ENCODE measurements at places on chromosomes 4 and X.

DNA sequence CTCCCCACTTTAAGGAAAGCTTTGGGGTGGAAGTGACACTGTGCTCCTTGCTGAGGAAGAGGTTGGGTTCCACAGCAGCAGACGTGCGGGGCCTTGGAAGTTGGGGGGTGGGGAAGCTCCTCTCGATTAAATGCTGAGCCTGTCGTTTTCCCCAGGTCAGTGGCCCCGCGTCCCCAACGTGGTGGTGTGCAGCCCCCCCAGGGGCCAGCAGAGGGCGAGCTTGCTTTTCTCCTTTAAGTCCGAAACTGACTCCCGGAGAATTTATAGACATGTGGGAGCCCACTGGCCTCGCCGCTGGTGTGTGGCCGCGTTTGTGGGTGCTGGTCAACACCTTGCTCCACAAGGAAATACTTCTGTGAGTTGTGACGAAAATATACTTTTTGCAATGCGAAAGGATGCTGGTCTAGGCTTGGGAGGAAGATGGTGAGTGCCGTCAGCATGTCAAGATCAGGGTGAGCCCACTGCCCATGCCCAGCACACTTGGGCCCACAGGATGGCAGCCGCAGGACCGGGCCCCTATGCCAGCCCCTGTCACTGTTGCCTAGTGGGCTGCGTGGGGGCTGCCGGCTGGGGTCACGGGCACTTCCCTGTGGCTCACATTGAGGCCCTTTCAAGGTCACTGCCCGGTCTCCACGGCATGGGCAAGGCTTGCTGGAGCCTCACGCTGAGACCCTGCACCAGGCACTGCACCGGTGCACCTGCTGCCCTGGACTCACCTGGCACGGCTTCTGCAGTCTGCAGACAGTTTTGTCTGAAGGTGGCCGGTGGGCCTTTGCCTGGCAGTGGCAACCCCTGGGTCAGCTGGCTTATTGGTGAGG, 9.4 kb downstream of the UVSSA start:
- DNase-seq, result peak; percentile 27

GRCh38 chr4:528835-529234, 29.8 kb downstream of the PIGG start:
- no peak for DNase-seq

GRCh38 chr4:123093236-123093635, 170.8 kb upstream of the NUDT6 start:
- no peak for DNase-seq

- DNase-seq, result no peak
These were observed 65.4 kb downstream of the FGFBP1 start for GRCh38 chr4:15873117-15873516.

DNA sequence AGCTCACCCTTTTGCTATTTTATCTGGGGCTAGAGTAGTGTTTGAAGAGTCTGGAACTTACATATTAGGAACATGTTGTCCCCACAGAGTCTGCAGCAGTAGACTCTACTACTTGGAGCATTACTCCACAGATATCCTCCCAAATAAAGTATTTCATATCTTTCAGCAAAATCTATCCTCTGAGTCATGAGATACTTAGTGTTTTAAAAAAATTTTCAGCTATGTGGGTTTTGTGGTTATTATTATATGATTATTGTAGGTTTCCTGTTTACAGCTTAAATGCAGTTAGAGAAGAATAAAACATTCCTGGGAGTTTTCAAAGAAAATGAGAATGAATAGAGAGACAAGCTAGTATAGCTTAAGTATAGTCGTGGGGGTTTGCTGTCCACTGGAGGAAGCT, 30.9 kb downstream of the PAGE2 start:
- no peak for DNase-seq

- no peak for DNase-seq
These were observed 190.4 kb downstream of the GABRB1 start for GRCh38 chr4:47221721-47222120.

DNA sequence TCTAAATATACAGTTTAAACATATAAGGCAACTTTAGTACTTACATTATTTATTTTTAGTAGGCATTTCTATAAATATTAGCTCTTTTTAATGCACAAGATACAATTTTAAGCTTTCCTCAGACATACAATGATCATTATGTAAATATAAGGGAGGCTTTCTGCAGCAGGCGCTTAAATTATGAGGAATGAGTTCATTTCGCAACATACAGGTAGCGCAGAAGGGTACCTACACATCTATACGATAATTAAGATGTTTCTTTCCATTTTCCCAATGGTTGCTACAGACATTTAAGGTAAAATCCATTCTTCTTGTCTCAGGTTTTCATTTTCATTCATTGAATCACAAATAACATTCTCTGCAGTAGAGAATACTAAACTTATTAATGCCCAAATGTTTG, 1.2 kb downstream of the AASDH start:
- DNase-seq, result no peak

GRCh38 chr4:183431614-183432013, 12.8 kb upstream of the CDKN2AIP start:
- DNase-seq, result no peak

DNA sequence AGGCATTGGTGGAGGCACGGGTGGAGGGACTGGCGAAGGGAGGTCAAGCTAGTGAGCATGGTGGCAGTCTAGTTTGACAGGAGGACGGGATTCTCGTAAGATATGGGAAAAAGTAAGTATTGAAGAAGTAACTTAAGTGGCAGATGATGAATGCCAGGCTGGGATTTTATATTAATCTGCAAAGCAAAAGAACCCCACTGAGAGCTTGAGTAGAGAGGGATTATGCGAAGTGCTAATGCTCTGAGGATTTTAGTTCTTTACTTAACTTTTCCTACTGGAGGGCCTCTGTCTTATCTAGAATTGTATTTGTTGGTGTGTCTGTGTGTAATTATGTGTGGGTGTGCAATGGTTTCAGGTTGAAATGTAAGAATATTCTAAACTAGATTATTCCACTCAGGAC, 327.9 kb downstream of the FAT4 start:
- no peak for DNase-seq

DNA sequence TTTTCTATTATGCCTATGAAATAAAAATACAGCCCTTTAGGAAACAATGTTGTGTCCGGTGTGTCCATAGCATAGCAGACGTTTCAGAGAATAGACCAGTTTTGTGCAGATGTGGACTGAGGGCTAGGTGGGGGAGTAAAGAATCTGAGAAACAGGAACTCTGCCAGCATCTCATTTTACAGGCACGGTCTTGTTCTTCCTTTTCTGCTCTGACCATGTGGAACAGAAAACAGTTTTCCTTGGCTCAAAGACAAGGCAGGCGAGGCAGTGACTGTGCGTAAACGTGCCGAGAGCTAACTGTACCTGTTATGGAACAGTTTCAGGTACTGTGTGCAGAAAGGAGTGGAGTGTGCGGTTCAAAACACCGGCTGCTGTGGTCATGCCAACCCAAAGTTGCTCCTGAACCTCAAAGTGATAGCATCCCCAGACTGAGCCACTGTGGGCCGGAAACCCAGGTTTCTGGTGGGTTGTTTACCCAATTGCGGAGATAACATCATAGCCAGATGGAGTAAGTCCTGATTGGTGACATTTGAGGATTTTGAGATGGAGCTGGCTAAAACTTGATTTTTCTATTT, 20.2 kb downstream of the CNGA2 start:
- no peak for DNase-seq

GRCh38 chr4:108596344-108596743, 24.0 kb upstream of the RPL34 start:
- no peak for DNase-seq

DNA sequence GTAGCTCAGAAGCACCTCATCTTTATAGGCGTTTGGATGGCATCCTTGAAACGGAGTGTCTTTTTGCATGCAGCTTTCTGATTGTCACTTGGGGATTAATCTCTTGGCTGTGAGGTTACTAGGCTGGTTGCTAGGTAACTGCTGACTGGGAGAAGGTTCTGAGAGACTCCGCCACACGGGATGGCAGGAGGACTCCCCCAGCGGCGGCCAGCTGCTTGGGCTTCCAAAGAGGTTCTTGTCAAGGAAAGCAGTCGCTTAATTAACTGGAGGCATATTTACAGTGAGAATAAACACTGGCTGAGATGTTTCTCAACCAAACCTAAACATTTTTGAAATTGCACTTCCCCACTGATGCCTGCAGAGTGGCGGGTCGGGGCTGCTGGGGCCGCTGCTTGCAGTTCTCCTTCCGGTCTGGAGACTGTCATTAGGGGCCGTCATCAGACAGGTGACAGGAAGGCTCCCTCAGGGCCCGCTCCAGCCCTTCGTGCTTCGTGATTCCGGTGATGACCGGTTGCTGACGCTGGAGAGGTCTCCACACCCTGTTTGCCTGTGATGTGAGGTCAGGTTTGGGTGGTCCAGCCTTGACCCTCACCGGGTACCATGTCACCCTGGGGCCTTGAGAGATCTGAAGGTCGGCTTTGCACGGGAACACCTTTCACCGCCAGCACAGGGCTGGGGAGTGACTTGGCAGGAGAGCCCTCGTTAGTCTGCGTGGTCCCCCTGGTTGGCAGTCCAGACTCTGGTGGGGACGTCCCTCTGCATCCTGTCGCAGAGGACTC, 9.1 kb downstream of the NSG1 start:
- no peak for DNase-seq

GRCh38 chr4:31107362-31107761, 387.2 kb downstream of the PCDH7 start:
- no peak for DNase-seq

GRCh38 chr4:1991087-1991486, 17.7 kb downstream of the NELFA start:
- DNase-seq, result no peak

GRCh38 chr4:98516441-98517217, 141.8 kb downstream of the TSPAN5 start:
- DNase-seq, result no peak

- DNase-seq, result no peak
These were observed 78.2 kb upstream of the PRSS48 start for GRCh38 chr4:151198748-151199147.

DNA sequence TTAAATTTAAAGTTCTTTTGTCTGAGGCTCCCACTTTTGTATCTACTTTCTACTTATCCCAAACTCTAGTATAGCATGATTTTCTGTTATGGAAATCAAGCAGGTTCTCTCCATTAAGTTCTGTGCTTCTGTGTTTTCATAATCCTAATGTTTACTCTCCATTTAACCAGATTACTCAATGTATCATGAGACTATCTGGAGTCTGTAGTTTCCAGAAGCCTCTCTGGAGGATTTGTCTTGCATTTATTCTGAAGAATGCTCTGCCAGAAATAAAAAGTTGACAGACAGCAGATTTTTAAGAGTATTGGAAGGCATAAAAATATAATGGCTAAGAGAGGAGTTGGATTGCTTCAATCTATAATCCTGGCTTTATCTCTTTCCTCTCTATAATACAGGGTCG, 39.2 kb upstream of the PLS3 start:
- DNase-seq, result no peak

DNA sequence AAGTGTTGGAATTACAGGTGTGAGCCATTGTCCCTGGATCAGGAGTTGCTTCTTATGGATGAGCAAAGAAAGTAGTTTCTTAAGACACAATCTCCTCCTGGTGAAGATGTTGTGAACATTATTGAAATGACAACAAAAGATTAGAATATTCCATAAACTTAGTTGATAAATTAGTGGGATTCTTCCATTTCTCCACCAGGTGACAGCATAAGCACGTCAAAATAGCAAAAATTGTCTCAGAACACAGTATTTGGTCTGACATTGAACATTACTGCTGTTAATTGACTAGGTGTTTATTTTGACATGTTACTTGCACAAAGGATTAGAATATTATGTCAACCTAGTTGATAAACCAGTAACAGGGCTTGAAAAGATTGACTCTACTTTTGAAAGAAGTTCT, 21.6 kb downstream of the CLDN34 start:
- DNase-seq, result no peak

- no peak for DNase-seq
These were observed 181.1 kb upstream of the SMIM31 start for GRCh38 chr4:164572877-164573279.

- DNase-seq, result peak; percentile 18
These were observed 47.3 kb upstream of the SCML1 start for GRCh38 chrX:17689971-17690409.

DNA sequence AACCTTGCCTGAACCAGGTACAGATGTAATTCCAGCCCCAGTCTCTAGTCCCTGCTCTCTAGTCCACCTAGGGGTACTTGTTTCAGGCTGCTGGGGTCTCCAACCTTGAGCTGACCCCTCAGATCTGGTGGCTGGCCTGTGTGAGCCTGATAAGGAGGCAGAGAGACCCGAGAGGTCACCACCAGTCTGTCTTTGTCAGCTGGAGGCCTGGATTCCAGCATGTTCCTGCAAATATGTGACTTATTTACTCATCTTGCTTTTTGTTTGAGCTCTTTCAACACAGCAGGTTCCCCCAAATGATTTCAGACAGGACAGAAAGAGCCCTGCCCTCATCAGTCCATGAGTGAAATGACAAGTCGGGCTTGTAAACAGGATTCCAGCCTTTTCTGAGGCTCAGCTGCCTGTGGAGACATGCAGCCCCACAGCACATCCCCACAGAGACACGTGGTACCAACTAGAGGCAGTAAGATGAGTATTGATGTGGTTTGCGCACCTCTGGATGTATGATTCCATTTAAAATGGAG, 37.5 kb upstream of the STK26 start:
- no peak for DNase-seq

DNA sequence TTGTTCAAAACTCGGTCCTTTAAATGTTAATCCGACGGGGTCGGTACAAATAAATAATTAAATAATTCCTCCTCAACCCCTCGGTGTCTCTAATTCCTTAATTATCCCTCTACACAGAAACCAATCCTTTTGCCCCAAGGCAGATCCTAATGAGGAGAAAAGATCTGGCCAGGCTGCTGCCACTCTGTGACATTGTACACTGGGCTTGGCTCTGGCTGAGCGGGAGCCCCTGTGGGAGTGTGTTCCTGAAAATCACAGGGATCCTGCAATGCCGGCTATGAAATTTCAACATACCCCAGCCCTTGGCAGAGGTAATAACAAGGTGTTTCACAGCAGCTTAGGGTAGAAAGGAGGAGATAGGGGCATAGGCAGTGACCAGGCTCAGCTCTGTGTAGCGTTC, 96.0 kb downstream of the DHRSX start:
- DNase-seq, result no peak

DNA sequence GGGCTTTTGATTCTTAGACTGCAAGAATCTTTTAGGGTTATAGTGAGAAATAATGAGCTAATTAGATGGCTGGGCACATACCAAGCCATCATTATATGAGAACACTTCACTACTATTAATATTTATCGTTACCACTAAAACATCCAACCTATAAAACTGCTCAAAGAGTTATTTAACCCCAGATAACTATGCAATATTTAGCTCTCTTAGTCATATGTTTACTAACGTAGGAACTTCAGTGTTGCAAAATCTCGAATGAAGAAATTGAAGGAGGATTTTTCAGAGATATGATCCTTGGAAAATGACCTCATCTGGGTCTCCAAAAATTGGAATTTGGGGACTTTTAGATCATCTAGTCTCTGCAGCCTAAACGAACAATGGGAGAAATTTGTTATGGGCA, 265.0 kb upstream of the RPS6KA3 start:
- DNase-seq, result no peak

- DNase-seq, result no peak
These were observed 2.5 kb downstream of the FGFR3 start for GRCh38 chr4:1795299-1796195.
